Stimulated activated CD4-positive, alpha-beta T cell treated with anti-CD3 and anti-CD28 coated beads, TNF-alpha, amount 100 ng/mL, for 1 hour (primary cell): ENCODE measurements at places on chromosomes 4 and X.

DNA sequence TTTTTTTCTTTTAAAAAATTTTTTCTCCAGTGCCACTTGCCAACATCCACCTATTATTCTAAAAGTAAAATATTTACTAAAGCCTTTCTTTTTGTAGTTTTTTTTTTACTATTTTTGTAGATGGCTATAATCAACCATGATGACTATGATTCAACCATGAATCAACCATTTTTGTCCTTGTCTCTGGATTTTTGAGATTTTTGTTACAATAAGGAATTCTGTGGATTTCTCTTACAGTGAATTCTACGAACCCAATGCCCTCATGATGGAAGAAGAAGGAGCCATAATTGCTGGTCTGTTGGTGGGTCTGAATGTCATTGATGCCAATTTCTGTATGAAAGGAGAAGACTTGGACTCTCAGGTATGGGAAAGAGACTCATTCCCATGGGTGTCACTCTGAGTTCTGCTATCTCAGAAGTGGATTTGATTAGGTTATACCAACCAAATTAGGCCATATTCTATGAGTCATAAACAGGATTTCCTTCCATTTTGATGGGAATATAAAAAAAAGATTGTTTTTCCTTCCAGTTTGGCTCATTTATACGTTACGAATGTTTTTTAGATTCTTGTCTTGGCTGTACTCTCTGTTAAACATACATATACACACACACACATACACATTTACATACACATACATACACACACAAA, 46.7 kb downstream of the RUFY3 start:
- no peak for DNase-seq

DNA sequence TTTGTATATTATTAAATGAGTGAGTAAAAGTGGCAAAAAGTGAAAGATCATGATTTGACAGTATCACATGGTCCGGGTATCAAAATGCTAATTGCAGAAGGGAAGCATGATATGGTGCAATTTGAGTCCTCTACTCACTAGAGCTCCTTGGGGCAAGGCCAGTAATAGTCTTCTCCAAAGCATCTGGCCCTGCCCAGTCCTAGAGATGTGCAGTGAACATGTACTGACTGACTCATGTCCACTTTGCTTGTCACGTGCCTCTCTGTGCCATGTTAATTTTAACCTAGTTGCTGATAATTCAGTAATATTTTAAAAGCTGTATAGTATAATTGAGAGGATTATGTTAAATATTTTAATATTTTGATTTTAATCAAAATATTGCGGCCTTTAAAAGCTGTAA, 54.6 kb upstream of the TENM3 start:
- no peak for DNase-seq

- DNase-seq = no peak
These were observed 61.0 kb downstream of the INTS6L start for GRCh38 chrX:135581496-135581895.

GRCh38 chr4:88939697-88940096, 117.3 kb downstream of the FAM13A start:
- no peak for DNase-seq

GRCh38 chr4:79663141-79663540, 255.1 kb upstream of the GK2 start:
- DNase-seq = no peak

GRCh38 chrX:68708503-68709290, 61.2 kb downstream of the STARD8 start:
- no peak for DNase-seq

GRCh38 chr4:26406346-26406975, 83.8 kb downstream of the CCKAR start:
- DNase-seq = no peak

- no peak for DNase-seq
These were observed 816.0 kb upstream of the NDST4 start for GRCh38 chr4:115929373-115929772.
